ENCODE measurements at places on chromosomes 1 and 21.

DNA sequence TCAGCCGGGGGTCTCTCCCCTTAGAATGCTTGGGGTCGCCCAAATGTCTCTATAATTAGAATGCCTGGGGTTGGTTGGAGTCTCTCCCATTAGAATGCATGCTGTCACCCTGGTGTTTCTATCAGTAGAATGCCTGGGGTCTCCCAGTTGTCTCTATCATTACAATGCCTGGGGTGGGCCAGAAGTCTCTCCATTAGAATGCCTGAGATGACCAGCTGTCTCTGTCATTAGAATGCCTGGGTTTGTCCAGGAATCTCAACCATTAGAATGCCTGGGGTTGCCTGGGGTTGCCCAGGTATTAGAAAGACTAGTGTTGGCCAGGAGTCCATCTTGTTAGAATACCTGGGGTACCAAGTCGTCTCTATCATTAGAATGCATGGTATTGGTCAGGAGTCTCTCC lies 51.6 kb downstream of the RNF187 start:
- no peak for DNase-seq

- DNase-seq = no peak
These were observed 32.1 kb upstream of the APOBEC4 start for GRCh38 chr1:183685112-183685713.

- DNase-seq = no peak
These were observed 344.6 kb downstream of the RYR2 start for GRCh38 chr1:237386362-237387143.

DNA sequence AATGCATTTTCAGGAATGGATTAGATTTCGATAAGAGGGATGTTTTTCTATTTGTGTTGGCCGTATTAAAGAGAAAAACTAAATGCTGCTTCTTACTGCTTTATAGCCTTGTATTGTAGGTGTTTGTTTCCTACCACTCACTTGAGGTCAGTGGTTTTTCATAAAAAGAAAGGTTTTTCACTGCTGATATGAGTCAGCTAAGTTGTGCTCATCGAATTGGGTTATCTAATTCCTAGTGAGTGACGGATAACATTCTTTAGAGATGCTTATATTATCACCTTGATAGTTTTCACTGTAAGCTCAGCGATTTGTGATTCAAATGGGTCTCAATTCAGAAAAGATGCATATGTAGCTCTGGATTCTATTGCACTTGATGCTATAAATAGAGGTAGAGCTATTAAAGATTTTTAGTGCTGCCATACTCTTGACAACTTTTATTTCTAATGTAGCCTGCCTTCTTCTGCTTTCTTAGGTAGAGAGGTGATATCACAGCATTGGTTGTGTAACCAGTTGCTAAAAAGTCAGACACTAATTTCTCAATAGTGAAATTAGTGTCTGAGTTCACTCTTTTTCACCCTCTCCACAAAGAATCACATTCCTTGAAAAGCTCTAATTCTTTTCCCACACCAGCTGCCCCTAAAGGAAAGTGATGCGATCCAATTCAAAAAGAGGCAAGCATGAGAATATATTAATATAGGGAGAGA lies 180.0 kb downstream of the RASAL2 start:
- no peak for DNase-seq

GRCh38 chr21:15006594-15007230 lies 58.1 kb downstream of the NRIP1 start:
- DNase-seq = no peak

DNA sequence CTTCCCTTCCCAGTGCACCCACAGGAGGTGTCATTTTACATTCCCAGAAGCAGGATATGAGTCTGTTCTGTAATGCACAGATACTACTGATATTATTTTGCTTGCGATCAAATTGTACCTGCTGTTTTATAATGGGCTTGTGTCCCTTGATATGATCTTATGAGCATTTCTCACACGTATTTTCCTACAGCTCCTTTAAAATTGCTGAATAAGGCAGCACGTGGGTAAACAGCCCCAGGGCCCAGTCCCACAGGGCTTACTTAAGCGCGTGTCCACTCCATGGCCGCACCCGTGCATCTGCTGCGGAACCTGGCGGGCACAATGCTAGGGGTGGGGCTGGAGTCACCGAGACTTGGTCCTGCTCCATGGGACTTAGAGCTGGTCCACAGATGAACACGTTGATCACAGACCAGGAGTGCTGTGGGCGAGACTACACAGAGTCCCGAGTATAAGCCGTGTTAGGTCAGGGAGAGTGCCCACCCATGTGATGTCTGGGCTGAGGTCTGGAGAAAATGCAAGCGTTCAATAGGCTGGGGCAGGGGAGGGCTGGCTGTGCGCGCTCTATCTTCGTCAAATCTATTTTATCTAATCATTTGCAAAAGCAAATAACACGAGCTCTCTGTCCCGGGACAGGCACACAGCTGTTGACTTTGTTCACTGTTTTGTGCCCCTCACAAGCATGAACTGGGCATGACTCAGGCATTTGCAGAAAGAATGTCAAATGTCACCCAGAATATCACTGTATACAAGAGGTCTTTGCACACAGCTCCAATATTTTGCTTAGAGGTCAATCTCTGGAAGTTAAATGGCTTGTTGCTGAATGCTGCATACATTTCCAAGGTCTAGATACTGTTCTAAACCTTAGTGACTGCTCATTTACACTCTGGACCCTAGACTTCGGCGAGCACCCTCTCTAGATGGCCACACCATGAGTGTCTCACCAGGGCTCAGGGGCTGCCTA lies 119.3 kb downstream of the CRYAA start:
- no peak for DNase-seq

GRCh38 chr1:156859523-156860112 lies 701 bp upstream of the INSRR start:
- DNase-seq = no peak

DNA sequence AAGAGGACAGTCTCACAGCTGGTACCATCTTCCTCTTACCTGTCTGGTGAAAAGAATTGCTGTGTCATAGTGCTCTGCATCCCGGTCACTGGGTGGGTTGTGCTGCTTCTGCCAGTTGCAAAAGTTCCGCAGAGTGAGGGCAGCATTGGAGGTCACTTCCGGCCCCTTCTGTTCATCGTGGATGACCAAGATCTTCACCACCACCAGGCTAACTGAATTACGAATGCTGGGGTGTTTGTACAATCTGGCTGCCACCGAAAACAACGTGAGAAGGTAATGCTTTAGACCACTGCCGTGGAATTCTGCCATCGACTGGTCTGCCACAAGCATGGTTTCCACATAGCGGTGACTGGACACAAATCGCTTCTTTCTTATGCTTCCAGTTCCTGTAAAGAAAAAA lies 2.9 kb downstream of the ADAMTS1 start:
- DNase-seq = no peak

- DNase-seq = no peak
These were observed 4.4 kb upstream of the GBP4 start for GRCh38 chr1:89203166-89203565.

DNA sequence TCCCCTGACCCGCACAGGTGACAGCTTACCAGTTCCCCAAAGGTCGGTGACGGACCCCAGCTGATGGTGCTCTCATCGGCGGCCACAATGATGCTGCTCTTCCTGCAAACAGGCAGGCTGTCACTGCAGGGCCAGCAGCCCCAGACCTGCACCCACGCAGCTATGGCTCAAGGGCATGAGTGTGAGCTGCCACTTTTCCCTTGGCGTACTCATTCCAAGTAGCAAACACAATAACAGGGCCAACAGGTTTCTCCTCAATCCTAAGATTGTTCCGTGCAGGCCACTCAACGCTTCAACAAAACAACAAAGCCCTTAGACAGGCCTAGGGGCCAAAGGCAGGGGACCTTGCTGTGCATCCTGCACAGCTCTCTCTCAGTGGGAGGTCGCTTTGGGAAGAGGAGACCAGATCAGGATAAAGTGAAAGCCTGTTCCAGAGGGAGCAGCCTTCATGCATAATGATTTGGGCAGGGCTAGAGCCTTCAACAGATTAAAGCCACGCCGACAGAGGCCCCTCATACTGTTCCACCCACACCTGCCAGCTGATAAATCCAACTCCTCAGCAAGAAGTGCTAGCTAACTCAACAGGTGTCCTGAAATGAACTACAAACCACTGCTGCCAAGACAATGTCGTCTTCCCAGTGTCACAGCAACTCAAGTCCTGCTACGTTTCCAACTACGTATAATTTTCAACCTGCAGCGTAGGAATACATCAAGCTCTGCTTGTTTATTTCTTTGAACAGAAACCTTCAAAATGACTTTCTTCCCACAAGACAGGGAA lies 27.2 kb downstream of the RCC2 start:
- DNase-seq = no peak

DNA sequence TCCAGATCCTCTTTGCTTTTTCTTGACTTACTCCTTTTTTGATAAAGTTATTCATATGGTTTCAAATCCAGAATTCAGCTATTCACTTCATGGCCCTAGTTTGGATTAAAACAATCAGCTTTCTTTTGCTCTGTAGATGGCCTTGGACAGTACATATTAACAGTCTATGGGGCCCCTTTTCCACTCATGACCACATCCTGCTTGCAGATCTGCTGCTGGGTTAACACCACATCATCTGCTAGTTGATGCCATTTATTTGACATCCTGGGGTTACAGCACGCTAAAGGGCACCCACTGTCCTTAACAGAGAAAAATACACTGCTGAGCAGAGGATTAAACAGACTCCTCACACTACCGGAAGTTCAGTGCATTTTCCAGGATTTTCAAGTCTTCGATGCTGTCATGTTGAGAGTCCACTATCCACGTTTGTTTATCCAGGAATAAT lies 941 bp upstream of the IFI16 start:
- no peak for DNase-seq

GRCh38 chr1:21051177-21051825 lies 125.4 kb downstream of the EIF4G3 start:
- DNase-seq = no peak

DNA sequence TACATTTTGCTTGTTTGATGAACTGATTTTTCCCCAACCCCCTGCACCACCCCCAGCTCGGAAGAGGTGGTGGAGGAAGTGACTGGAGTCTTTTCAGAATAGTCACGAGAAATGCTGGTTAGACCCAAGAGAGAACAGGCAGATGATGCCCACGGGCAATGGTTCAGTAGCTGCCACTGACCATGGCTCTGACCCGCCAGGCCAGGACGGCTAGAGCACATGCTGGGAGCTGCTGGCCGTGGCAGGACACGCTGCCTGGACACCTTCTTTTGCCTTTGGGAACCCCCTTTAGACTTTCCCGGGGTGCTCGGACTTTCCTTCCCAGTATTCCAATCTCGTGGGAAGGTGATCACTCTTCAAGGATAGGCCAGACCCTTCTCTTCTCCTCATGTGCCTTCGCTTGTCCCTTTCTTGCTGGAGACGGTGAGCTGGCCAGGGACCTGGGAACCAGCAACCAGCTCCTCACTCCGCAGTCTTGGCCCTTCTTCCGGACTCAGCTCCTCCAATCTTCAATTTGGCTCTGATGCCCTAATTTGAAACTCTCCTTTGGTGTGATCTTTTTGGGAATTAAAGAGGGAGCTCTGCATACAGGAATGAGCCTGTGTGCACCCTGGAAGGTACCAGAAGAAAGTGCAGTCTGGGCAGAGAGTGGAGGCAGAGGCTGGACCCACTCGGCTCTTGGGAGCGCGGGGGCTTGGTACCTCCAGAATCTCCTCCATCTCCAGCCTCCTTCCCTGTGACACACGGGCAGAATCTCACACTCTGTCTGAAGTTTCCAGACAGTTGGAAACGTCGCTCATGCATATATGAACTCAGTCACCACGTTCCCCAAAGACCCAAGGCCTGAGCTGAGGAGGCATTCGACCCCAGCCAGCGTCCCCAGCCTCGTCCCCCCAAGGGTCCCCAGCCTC lies 4.0 kb upstream of the PDE9A start:
- DNase-seq = no peak

- DNase-seq = no peak
These were observed 216.3 kb downstream of the COL11A1 start for GRCh38 chr1:102891868-102892625.

GRCh38 chr1:4411862-4412261 lies 242.5 kb upstream of the AJAP1 start:
- no peak for DNase-seq

DNA sequence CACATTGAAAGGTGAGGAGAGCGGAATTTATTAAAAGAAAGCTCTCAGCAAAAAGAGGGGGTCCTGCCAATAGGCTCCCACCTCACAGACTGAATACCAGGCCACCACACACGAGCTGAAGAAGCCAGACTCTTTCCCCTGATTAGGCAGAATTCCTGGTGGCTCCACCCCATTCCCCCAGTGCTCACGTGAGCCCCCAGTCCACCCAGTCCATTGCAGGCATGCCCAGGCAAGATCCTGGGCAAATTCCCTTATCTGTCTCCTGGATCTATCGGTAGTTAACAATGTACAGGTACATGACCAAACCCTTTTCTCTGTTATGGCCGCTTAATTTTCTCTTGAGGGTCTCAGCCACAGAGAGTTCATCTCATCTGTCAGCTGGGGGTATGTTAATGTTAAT lies 54.6 kb upstream of the BTG3 start:
- no peak for DNase-seq

DNA sequence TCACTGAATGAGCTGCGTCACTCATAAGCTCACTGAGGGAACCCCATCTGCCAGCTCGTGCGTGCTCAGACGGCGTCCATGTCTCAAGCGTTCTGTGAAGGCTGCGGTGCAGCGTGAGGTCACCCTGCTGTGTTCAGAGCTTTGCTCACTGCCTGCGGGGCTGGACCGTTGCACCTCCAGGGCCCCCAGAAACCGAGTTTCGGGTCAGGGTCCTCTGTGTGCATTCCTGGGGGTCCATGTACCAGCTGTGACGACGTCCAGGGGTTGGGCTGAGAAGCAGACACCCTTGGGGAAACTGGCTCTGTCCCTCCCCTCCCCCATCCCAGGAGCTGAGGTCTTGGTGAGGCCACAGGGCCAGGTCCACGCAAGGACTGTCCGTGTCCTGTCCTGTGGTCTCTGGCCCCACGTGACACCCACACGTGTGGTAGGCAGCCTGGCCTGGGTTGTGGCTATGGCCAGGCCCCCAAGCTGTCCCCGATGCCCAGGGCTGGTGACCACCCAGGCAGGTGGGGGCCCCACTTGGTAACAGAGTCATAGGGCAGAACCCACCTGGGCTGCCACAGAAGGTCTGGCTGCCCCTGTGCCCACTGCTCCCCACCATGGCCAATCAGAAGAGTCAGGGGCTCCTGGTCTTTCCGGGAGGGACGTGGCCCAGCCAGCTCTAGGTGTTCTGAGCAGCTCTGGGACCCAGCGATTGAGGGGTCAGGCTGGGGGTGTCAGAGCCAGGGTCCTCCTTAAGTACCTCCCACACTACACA lies 24.4 kb downstream of the FTCD start:
- no peak for DNase-seq

GRCh38 chr1:234656070-234656895 lies 46.3 kb upstream of the IRF2BP2 start:
- no peak for DNase-seq
